ENCODE measurements at places on chromosomes 5 and 9. TPM values are rescaled to one million over a fixed set of nuclear protein-coding genes. Genes with fewer than 3 reads are reported as not detected.

ACSL6 gene
- total RNA-seq = not detected

EPB41L4B gene
- total RNA-seq = 5.9 TPM

NUP214 gene
- total RNA-seq = 24.5 TPM

WDR31 gene
- total RNA-seq = 1.4 TPM

SUSD3 gene
- total RNA-seq = 0.79 TPM

LCN9 gene
- total RNA-seq = not detected

OGN gene
- total RNA-seq = not detected

IRX4 gene
- 0.23 TPM for total RNA-seq

GABBR2 gene
- 0.15 TPM for total RNA-seq

RASGRF2 gene
- 2.4 TPM for total RNA-seq

COL23A1 gene
- not detected for total RNA-seq

HSPB3 gene
- not detected for total RNA-seq

ARHGEF28 gene
- 17.8 TPM for total RNA-seq

TEX48 gene
- not detected for total RNA-seq

SLC4A9 gene
- not detected for total RNA-seq

UGT3A2 gene
- not detected for total RNA-seq

STOML2 gene
- total RNA-seq = 280 TPM

CACNA1B gene
- total RNA-seq = 0.07 TPM

CLIC3 gene
- 2.4 TPM for total RNA-seq

LRRC19 gene
- total RNA-seq = not detected

PTGS1 gene
- total RNA-seq = 1.3 TPM

GAS1 gene
- 0.05 TPM for total RNA-seq

SPINK1 gene
- total RNA-seq = 0.37 TPM

TAS2R1 gene
- total RNA-seq = not detected

PFN3 gene
- not detected for total RNA-seq

ANGPTL2 gene
- total RNA-seq = not detected

PCDHGA7 gene
- total RNA-seq = 0.84 TPM

SVEP1 gene
- total RNA-seq = 1.9 TPM

ADRB2 gene
- total RNA-seq = 0.61 TPM

RLN2 gene
- 0.19 TPM for total RNA-seq

SLC24A2 gene
- total RNA-seq = not detected

SOHLH1 gene
- total RNA-seq = not detected

PCDHA9 gene
- not detected for total RNA-seq

SLIT3 gene
- total RNA-seq = 21.9 TPM
